ENCODE measurements at places on chromosomes 2 and 18.

- DNase-seq: no peak
Measured at GRCh38 chr18:43805646-43806194, 528.4 kb upstream of the SYT4 start.

- peak; percentile 20 for DNase-seq
Measured at GRCh38 chr2:224369028-224369632, 32.8 kb downstream of the FAM124B start.

DNA sequence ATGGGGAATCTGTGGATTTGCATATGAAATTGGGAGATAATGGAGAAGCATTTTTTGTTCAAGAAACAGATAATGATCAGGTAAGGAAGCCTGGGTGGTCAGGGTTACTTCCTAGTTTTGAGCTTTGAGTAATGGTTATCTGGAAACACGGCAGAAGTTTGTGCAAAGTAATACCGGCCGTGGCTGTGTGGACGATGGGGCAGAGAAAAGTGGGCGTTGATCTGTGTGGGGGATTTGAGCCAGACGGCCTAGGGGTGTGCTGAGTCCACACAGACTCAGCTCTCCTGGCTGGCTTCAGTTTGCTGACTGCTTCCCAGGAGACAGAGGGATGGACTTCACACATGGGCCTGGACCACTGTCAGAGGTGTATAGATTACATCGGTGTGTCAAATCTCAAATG, 21.3 kb downstream of the LPIN1 start:
- DNase-seq: no peak

DNA sequence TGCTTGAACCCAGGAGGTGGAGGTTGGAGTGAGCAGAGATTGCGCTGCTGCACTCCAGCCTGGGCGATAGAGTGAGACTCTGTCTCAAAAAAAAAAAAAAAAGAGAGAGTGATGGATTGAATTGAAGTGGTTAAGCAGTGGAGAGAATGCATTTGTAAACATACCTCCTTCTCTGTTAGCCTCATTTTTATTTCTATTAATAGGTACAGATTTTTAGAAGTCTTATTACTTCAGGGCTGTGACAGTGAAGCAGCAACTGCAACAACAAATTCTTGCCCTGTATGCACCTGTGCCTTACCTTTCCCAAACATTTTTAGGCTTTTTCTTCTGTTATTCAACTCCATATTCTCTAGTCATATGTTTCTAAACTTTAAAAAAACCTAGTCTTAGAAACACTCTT, 55.5 kb downstream of the RAB10 start:
- no peak for DNase-seq

GRCh38 chr18:57995331-57995730, 48.7 kb upstream of the NEDD4L start:
- no peak for DNase-seq

DNA sequence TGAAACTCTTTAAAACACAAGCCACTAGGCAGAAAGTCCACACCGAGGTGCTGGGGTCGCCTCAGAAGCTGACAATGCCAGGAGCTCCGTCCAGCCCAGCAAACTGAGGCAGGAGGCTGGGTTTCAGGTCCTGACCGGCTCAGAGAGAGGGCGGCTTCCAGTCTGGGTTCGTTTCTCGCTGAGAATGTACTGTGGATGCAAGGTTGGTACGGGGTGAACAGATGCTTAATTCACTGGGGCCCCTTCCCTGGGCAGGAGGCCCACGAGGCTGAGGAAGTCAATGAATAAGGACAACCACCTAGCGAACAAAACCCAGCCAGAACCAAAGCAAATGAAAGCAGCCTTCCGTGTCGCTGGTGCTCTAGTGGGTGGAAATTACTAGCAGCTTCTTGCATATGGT, 142.0 kb downstream of the RTP5 start:
- no peak for DNase-seq

DNA sequence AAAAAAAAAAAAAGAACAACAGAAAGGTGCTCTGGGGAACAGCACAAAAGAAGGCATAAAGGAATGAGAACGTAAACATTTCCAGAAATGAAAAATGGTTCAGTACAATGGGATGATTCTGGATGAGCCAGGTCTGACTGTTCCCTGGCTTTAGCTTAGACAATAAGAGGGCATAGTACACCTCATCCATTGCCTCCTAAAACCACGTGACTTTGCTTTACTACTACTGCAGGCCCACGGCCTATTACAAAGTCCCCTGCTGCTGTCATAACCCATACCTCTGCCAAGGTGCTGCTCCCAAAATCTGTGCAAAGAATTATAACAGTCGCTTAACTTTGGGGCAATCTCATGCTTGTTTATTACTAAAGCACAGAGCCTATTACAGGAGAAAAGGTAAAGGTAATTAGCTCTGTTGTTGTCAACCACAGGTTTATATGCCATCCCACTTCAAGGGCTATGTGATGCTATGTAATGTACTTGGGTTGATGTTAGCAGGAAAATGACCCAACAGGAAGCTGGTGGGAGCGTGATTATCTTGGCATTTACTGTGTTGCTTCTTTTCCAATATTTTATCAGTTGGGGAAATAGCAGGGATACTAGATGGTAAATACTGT, 26.8 kb downstream of the STK17B start:
- DNase-seq: peak; percentile 28

DNA sequence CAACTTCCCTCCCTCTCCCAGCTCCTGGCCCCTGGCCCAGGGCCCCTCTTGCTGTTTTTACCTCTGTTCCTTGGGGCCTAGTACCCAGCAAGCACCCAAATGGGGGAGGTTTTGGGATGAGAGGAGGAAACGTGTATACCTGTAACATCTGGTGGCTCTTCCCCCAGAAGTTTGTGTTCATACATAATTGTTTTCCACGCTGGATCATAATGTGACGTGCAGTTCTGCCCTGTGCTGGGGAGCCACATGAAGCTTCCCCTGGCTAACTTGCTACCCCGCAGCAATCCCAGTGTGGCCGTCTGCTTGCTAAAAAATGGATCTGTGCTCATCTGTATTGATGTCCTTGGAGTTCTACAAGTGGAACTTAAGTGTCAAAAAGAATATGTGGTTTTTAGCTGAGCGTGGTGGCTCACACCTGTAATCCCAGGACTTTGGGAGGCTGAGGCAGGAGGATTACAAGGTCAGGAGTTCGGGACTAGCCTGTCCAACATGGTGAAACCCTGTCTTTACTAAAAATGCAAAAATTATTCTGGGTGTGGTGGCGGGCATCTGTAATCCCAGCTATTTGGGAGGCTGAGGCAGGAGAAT, 36.5 kb downstream of the ANO7 start:
- no peak for DNase-seq

GRCh38 chr2:139805441-139805840, 1025.3 kb upstream of the NXPH2 start:
- DNase-seq: no peak

GRCh38 chr2:193845604-193846003, 1650.9 kb upstream of the TMEFF2 start:
- no peak for DNase-seq

DNA sequence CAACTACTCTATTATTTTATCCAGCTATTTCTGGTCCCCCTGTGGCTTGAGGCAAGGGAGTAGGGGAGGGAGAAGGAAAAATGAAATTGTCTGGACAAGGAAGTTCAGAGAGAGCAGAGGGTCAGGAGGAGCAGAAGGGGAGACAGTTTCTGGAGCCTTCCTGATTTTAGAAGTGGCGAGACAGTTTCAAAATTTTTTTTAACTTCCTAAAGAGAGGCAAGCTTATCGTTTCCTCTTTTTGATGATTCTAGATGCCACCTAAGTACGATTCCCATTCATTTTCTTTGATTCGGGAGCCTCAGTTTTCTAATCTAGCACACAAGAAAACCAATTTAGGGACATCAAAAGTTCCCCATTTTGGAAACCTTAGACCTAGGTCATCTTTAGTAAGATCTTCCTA, 96.9 kb upstream of the B3GNT2 start:
- no peak for DNase-seq

- no peak for DNase-seq
Measured at GRCh38 chr2:12709207-12709522, 7.6 kb upstream of the TRIB2 start.

DNA sequence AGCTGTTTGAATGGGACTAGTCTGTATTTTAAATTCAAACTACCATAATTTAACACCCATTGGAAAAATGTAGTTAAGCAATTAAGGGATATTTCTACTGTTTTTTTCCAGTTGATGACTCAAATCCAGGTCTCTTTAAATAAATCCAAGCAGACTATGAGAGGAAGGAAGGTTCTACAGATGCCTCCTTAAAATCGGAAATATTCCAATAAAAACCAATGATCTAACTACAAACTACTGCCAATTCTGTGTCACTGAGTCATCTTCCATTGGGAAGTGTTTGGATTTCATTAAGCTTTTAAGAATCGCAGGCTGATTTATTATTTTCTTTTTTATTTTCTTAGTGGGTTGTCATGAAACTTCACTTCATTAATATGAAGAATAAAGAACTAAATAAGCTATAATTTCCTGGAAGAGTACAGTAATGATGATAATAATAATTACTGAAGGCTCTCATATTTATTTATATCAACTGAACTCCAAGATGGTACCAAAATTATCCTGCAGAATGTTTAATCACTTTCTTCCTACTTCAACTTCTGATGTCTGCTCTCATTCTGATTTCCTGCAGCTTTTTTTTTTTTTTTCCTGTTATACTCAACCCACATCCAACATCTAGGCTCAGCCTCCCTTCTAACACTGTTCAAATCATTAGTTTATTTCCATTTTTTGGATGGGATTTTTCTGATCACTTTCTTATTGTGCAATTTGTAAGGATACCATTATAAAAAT, 166.3 kb upstream of the FN1 start:
- no peak for DNase-seq

DNA sequence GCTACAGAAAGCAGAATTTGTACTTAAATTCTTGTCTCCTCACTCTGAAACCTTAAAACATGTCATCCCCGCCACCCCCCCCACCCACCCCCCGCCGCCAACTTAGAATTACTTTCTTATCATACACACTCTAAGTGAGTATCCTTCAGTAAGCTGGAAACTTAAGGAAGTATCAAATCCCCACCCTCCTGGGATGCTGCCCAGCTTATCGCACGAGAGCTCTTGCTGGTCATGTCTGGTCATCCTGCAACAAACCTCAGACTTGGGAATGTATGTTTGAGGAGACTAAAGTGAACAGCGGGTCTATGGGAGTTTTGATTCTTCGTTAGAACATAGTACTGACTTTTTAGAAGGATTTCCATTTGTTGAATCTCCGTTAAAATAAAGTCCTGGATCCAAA, 203.3 kb downstream of the PTGR3 start:
- no peak for DNase-seq

DNA sequence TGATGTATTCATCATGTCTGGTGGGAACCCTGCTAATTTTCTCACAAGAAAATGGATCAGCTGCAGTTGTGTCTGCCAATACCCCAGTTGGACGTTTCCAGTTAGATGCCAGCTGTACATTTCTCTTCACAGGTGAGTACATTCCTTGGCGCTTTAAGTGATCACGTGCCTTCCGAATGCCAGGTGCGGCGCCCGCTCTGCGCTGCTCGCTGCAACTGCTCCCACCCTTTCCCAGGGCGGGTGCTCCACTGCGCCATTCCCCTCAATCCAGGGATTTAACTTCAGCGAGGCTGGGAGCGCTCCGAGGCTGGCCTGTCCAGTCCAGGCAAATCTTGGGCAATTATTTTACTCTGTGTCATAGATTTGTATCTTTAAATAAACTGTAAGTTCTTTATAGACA, 225.0 kb upstream of the RAB6C start:
- no peak for DNase-seq

DNA sequence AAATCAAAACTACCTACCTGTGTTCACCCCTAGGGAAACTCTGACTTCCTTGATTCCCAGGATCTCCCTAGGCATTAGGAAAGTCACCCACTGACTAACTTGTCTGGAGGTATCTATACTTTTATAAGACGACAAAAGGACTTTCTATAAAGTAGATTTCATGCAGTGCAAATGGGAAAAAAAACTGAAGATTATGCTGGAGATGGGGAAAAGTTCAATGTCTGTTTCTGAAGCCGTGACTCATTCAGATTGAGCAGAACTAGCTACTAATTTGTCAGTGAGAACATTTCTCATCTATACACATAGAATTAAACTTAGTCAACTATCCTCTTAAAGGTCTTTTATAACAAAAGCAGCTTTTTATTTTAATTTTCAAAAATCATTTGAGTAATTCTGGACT, 6.0 kb downstream of the SEPTIN10 start:
- no peak for DNase-seq

DNA sequence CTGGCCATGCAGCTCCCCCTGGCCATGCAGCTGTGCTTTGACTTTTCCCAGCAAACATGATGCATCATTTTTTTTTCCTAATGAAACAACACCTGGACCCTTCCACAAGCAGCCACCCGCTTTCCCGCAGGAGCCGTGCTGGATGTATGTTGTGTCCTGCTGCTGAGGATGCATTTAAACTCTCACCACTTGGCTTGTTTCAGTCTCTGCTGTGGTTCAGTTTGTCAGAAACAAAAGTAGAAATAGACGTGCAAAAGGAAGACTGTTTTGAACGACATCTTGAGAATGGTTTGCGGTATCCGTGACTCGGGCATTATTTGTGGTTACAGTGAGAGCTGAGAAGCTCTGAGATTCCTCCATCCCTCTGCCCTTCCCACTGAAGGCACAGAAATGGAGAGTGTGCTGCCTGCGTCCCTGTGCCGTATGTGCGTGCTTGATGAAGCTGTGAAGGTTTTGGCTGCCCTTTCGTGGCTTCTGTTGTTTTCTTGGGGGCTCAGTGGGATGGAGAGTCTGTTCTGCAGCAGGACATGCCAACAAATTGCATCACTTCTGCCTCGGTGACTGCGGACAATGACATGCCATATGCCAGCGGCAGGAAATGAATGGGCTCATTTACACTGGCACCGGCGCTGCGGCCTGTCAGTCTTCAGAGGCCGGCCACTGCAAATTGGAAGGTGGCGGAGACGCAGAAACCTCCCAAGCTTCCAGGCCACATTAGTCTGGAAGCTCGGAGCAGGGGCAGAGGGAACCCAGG, 417.7 kb upstream of the SALL3 start:
- no peak for DNase-seq

DNA sequence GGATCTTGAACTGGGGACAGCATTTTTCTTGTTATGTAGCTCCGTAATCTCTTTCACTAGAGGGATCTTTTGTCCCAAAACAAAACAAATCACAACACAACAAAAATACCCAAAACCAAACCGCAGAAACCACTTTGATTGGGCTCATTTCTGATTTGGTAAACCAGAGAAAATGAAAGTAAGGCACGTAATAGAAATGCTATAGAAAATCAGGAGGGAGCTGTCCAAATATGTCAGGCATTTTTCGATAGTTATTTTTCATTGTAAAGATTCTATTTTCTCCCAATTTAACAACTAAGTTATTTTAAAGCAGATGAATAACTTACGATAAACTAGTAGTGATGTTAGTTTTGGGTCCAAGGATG, 406.5 kb downstream of the XIRP2 start:
- DNase-seq: no peak

DNA sequence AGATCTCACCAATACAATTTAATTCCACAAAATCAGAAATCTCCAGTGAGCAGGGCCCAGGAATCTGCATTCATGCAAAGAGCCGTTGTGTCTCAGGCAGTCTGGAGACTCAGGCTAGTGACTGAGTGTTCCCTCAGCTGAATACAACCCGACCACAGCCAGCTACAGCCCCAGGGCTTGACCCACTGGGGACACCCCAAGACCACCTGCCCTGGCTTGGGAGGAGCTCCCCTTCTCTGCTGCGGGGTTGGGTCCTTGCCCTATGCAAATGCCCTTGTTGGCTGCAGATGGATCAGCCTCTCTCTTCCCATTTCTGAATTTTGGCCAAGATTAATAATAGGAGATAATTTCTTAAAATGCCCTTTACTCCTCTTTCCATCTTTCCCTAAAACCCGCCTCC, 157.7 kb downstream of the TWIST2 start:
- no peak for DNase-seq
